ENCODE measurements at places on chromosomes 7 and 10.

- DNase-seq, result no peak
Measured at GRCh38 chr7:25303281-25304181, 75.2 kb upstream of the NPVF start.

DNA sequence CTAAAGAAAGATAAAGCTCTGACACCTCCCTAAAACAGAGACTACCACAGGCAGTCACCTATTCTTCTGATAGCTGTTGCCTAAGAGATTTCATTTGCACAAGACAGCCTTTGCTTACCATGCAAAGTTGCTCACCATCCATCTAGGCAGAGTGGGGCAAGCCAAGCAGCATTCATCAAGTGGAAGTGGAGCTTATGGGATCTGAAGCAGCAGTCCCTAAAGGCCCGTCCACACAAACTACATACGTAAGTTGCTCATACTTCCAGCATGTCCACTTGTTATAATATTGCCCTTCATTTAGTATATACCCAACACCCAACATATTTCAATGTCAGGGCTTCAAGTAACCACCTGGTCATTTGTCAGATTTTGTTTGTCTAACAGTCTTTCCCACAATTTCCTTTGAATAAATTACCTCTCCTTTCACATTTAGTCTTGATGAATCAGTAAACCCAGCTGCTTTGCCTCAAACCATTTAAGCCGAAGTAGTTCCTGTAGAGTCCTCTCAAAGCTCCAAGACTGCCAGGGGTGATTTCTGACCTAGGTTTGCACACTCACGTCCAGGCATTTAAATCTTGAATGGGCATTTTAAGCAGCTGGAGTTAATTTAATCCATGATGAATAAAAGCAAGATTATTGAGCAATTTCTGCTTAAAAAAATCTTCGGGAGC, 67.9 kb downstream of the ATAD1 start:
- DNase-seq, result no peak

DNA sequence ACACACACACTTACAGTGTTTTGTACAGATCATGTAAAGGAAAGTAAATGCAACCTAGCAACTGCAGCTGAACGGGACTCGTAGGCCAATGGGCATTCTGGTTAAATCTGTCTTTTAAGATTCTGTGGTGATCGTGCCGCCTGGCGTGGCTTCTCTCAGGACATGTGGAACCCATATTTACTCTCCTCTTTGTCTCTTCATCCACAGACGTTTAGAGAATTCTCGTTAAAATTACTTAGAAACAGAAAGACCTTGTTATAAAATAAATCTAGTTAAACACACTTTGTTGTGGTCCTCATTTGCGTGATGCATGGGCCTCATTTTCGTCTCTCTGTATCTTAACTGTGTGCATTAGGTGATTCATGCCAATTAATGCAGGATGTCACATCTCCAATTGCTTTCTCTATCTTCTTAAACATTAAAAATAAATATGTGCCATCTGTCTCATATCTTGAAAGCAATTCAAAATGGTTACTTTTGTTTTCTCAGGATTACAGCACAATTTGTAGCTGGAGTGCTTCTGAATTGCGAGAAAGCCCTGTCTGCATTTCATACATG, 11.5 kb downstream of the KLF6 start:
- no peak for DNase-seq

DNA sequence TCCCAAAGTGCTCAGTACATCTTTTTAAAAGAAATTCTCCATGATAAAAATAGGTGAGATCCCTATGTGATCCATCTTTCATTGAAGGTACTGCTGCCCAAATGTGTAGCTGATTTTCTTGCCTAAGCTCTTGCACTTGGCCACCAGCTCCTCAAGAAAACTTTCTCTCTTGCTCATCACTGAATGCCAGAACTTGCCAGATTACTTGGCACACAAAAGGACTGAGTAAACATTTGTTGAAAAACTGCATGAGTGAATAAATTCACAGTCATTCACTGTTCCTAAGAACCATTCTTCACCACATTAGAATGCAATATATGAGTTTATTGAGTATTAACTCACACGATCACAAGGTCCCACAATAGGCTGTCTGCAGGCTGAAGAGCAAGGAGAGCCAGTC, 99.9 kb downstream of the TRIL start:
- DNase-seq, result no peak

- no peak for DNase-seq
Measured at GRCh38 chr10:13449296-13449695, 79.5 kb downstream of the BEND7 start.

GRCh38 chr10:88657901-88658300, 6.3 kb upstream of the LIPF start:
- no peak for DNase-seq

- DNase-seq, result no peak
Measured at GRCh38 chr7:12722636-12723605, 35.5 kb downstream of the ARL4A start.

DNA sequence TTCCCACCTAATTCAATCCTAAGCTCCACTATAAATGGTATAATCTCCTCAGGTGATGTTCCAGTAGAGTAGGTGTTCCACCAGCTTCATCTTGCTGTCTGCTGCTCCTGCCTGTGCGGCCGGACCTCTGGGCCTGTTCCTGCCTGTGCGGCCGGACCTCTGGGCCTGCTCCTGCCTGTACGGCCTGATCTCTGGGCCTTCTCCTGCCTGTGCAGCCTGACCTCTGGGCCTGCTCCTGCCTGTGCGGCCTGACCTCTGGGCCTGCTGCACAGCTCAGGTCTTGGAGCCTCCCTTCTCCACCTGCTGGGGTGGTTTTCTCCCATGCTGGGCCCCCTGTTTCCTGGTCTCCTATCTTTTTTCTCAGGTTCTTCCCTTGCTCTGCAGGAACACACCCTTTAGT, 117.8 kb downstream of the USP6NL start:
- DNase-seq, result no peak

GRCh38 chr10:116084161-116084560, 188.8 kb downstream of the GFRA1 start:
- no peak for DNase-seq

- no peak for DNase-seq
Measured at GRCh38 chr10:78658645-78659597, 409.8 kb upstream of the ZMIZ1 start.

DNA sequence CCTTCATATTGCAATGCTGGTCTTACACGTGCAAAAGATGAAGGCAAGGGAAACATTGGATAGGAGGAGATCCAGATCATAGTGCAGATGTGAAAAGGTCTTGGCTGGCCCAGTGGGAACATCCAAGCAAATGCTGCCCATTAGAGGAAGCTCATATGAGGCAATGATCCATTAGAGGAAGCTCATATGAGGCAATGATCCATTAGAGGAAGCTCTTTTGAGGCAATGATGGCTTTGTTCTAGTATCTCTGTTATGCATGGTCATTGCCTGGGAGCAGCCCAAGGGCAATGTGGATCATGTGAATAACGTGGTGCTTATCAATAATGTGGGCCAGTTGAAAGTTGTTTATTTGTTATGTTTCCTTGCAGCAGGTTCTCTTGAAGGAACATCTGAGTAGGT, 37.8 kb downstream of the STEAP4 start:
- DNase-seq, result no peak

- no peak for DNase-seq
Measured at GRCh38 chr7:47095946-47096345, 486.0 kb downstream of the TNS3 start.

DNA sequence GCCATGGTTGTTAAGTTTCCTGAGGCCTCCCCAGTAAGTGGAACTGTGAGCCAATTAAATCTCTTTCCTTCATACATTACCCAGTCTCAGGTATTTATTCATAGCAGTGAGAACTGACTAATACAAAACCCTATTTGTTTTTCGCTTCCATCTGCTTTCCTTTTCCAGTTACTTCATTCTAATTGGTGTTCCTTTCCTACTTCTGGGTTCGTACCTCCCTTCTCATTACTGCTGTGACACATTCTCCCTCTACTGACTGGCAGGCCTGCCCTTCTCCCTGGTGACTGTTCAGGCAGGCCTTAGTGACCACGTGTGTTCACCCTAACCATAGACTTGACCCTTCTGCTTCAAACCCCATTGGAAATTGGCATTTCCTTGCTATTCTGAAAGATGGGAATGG, 37.7 kb downstream of the MTURN start:
- DNase-seq, result no peak

GRCh38 chr10:21145751-21146435, 248.8 kb upstream of the NEBL start:
- no peak for DNase-seq

- DNase-seq, result no peak
Measured at GRCh38 chr7:101543242-101543766, 85.8 kb downstream of the MYL10 start.

DNA sequence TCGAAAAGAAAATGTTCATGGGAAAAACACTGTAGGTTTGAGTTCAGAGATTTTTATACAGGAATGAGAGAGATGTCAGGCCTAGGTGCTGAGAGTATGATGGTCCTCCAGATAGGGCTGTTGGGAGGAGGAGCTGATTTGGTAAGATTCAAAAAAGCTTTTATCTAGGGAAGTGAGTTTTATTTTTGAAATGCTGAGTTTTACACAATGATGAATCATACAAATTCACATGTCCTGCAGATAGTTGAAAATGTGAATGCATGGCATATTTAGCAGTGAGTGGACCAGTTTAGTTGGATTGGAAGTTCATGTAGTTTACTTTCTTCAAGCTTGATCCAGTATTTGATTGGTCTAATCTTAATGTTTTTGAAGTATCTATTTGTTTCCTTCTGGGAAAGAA, 154.8 kb downstream of the LRRC4 start:
- DNase-seq, result no peak

GRCh38 chr7:130988443-130988842, 254.4 kb upstream of the KLF14 start:
- DNase-seq, result no peak

DNA sequence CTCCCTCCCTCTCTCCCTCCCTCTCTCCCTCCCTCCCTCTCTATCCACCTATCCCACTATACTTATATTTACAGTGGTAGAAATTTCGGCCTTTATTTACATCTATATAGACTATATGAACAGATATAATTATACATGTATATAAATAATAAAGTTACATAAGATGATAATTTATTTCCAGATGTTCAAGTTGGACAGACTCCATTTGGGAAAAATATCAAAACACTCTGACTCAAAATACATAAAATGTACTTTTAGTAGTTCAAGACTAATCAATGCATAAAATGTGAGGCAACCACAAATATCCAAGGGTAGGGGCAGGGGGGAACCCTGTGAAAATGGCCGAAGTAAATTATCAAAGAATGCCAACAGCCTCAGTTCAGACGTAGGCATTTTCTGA, 203.0 kb downstream of the FANK1 start:
- DNase-seq, result no peak

- no peak for DNase-seq
Measured at GRCh38 chr7:107007007-107007891, 37.3 kb upstream of the PRKAR2B start.

DNA sequence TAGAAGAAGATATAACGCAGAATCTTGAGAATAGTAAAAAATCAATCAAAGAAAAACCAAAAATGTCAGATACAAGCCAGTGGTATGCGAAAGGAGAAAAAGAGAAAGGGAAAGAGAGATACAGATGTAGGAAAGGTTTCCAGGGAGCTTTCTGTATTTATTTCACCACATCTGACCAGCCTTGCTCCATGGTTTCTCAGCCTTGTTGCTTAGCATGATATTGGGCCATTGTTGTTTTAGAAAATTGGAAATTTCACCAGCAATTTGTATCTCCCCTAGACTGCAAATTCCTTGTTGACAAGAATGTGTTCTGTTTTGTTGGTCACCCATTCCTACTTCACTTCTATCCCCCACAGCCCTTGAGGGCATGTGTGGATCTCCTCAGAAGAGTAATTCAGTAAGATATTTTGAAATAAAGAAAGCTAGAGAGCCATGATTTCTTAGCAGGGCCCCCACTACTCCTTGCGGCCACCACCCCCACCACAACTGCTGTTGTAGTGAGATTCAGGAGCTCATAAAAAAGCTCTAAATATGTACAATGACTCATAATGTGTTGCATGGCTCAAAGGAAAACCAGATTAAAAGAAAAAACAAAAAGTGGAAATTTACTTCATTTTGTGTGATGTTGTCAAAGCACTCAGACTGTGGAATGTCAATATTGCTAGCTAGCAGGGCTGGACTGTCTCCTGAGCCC, 138.7 kb downstream of the CHRM2 start:
- DNase-seq, result no peak

GRCh38 chr10:84739641-84740040, 411.3 kb downstream of the CCSER2 start:
- no peak for DNase-seq

GRCh38 chr10:93751832-93752231, 5.9 kb upstream of the LGI1 start:
- DNase-seq, result peak; percentile 15

DNA sequence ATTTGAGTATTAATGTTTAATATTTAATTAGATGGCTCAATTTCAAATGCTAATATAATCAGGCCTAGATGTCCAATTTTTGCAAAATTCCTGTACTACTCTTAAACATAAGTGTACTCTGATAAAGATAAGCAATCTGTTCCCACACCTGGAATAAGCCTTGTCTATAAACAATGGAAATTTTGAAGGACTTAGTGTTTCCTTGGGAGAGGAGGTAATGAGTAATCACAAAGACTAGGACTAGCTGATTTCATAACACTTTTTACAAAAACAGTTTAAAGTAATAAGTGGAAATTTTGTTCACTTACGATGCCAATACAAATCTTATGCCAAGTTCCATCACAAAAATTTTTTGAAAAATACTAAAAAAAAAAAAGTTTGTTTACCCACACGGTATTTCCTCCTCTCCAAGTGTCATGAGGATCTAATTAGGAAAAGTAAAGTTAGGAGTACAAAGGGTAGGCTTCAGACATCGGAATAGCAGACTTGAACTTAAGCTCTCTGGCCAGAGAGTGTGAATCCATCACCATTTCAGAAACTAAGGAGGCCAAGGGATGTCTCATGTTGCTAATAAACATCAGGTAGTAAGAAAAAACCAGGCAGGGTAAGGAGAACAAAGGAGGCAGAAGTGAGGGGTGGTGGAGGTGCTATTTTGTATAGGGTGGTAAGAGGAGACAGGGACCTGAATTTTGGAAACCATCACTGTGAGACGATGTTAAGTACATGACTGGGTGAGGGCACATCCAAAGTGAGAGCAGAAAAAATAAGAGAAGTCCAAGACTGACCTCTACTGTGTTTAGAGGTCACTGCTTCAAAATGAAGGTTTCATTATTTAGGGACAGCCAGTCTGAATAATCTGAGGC, 61.3 kb downstream of the RAPGEF5 start:
- no peak for DNase-seq

DNA sequence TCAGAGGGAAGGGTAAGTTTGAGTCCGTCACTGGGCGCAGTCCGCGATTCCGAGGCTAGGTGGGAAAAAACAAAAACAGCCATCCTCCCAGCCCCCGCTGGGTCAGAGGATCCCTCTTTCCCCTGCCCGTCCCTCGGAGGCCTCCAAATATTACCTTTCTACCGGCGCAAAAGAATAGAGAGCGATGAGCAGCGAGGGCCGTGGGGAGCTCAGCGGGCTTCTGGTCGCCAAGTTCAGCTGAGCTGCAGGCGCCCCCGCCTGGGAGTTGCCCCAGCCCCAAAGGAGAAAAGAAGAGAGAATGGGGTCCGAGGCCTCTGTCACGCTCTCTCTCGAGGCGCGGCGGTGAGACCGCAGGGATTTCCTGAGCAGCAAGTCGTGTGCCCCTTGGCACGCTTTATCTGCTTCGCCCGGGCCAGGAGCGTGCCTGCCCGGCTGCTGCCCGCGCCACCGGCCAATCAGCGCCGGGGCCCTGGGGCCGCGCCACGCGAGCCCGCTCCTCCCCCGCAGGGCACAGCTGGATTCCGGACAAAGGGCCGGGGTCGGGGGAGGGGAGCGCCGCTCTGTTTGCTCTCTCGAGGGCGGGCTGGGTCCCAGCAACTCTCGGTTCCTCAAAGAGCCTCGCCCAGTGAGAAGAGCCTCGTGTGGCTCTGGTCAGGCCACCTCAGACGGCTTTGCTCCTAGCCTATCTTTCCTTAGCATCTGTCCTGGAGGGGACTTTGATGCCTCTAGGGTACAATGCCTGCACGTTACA, at the start of gene NEUROG3:
TSS of gene NEUROG3 (minus strand) at position 367 of the 751 bp plus-strand sequence. CDS start 379 bp downstream, outside the sequence.
- DNase-seq, result no peak
